NCI-H1436 (cell line): ENCODE measurements at places on chromosomes 13 and 19.

DNA sequence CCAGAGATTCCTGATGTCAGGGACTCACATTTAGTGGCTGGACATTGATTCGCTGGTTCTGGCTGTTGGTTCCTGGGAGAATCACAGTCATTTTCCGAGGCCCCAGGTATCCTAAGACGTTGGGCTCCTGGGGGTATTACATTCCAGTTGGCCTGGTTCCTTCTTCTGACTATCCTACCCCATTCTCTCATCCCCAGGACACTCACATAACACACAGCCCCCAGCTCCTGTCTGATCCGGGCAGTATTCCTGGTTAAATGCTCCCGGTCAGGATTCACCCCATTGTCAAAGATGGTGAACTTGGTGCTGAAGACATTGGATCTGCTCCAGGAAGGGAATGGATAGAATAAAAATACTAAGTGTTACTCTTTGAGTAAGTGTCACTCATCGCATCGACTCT is 11.5 kb downstream of the PPP1R15A start:
- DNase-seq, result no peak

- DNase-seq, result no peak
Observed at GRCh38 chr13:79271616-79272015, 134.4 kb downstream of the RBM26 start.

- no peak for DNase-seq
Observed at GRCh38 chr13:70353096-70353495, 244.8 kb upstream of the KLHL1 start.

DNA sequence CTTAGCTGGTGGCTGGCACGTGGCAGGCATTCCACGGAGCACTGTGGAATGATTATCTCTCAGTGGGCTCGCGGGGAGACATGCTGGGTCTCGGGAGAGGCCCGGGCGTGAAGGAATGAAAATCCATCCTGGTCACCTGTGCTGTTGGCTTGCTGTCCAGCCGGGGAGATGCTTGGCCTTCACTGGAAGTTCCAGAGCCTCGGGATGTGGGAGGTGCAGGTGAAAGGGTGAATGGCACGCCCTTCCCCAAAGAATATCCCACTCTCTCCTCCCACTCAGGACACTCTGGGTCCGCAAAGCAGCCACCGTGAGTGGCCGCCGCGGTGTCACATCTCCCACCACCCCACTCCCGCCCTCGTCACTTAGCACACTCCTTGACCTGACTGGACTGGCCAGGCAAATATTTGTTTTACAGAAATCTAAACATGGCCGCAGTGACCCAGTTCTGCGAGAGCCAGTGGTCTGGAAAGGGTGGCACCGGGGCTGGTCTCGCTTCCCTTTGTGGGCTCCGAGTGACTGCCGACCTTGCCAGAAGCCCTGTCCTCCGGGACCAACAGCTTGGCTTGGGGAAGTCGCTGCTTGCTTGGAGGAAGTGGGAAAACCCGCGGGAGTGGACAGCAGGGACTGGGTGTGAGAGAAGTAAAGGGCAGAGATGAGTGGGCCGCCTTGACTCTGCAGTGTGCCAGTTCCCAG is 8.0 kb downstream of the DPP9 start:
- DNase-seq, result no peak

- DNase-seq, result no peak
Observed at GRCh38 chr13:48502601-48503319, 30.1 kb downstream of the RCBTB2 start.

DNA sequence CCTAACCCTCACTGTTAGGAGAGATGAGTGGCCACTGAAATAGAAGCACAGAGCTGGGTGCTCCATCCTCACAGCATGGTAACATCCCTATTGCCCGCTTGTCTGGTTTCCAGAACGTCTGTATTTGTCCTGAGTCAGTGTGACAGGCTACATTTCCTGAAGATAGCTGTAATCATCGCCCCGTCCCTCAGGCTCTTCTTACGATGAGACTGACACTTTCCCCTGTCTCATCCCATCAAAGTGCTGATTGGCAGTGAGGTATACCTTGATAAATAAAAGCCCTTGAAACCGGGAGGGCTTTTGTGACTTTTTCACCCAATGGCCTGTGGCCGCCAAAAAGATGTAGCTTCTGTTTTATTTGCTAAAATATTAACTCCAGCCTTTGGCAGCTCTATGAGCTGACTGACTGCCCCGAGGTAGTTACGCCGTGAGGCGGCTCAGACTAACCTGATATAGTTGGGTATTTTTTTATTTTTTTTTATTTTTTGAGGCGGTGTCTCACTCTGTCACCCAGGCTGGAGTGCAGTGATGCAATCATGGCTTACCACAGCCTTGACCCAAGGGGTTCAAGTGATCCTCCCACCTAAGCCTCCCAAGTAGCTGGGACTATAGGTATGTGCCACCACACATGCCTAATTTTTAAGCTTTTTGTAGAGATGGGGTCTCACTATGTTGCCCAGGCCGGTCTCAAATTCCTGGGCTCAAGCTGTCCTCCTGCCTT is 5.7 kb upstream of the LRRC4B start:
- DNase-seq, result no peak

DNA sequence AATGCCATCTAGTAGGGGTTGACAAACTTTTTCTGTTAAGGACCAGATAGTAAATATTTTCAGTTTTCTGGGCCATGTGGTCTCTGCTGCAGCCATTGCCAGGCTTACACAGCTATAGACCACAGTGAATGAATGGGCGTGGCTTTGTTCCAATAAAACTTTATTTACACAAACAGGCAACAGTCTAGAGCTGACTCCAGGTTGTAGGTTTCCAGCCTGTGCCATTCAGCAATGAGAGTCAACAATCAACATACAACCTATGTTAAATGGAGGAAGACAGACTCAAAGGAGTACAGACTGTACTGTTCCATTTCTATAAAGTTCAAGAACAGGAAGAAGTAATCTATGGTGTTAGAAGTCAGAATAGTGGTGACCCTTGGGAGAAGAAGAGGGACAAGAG is 15.2 kb upstream of the IZUMO2 start:
- no peak for DNase-seq

DNA sequence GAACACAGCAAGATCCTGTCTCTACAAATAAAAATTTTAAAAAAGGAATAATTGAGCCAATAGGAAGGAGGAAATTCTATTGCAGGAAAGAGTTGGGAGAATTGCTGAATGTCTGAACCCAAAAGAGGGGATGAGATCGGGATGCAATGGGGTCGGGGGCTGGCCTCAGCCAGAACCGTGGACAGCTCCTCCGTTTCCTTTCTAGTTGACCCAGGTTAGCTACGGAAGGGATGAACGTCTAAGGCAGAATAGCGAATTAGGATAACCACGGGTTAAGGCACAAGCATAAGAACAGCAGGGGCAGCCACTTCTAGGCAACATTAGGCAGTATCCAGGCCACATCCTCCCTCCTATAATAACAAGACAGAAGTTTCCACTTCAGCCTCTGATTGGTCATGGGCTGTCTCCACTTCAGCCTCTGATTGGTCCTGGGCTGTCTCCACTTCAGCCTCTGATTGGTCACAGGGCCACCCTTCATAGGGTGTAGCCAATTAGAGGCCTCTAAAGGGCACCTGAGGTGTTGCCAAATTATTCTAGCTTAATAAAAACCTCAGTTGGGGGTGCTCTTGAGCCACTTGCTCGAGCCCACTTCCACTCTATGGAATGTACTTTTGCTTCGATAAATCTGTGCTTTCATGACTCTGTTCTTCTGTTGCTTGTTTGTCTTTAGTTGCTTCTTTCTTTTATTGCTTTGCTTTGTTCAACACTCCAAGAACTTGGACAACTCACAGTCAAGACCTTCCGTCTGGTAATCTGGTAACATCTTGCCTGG is 24.9 kb upstream of the TPM4 start:
- no peak for DNase-seq

GRCh38 chr13:80552851-80553440 is 212.0 kb upstream of the SPRY2 start:
- DNase-seq, result no peak

GRCh38 chr19:7852851-7853769 is 21.1 kb downstream of the PRR36 start:
- DNase-seq, result peak; percentile 85

DNA sequence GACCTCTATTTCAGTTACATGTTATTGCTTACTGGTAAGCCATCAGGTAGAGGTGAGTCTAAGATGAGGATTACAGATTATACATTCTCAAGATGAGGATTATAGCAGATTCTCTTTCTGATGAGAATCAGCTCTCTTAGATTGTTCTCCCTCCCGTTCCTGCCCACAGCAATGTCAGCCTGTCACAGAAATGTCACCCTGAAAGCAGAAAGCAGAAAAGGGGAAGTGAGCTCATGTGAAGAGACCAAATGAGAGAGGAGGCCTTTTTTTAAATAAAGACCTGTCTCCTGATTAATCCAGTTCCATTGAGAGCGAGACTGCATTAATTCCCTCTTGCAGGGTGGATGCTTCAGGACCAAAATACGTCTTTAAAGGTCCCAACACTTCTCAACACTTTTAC is 445.6 kb downstream of the KCTD12 start:
- DNase-seq, result no peak

- no peak for DNase-seq
Observed at GRCh38 chr13:36124236-36124822, 6.9 kb downstream of the DCLK1 start.

- no peak for DNase-seq
Observed at GRCh38 chr19:14033946-14034345, 2.4 kb downstream of the IL27RA start.

DNA sequence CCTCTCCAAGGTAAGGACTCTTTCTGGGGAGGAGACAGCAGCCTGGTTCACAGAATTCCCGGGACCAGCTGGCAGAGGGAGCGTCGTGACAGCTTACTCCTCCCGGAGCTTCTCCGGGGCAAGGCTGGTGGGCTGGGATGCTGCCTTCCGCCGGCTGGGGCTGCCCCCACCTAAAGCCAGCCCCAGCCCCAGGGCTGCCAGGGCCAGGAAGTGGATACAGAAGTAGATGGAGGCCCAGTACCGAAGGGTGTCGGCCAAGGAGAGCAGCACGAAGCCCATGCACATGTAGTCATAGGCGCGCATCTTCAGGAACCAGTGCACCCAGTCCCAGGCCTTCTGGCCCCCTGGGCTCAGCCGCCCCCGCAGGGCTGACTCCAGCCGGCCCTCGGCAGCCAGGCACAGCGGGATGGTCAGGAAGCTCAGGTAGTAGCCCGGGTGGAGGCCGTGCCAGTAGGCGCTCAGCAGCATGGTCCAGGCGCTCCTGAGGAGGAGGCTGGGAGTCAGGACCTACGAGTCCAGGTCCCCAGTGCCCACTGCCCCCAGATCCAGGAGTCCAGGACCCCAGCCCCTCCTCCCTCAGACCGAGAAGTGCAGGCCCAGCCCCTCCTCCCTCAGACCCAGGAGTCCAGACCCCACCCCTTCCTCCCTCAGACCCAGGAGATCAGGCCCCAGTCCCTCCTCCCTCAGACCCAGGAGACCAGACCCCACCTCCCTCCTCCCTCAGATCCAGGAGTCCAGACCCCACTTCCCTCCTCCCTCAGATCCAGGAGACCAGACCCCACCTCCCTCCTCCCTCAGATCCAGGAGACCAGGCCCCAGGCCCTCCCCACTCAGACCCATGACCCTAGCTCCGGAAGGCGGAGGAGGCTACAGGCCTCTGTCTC is 1.2 kb upstream of the TMC4 start:
- no peak for DNase-seq

DNA sequence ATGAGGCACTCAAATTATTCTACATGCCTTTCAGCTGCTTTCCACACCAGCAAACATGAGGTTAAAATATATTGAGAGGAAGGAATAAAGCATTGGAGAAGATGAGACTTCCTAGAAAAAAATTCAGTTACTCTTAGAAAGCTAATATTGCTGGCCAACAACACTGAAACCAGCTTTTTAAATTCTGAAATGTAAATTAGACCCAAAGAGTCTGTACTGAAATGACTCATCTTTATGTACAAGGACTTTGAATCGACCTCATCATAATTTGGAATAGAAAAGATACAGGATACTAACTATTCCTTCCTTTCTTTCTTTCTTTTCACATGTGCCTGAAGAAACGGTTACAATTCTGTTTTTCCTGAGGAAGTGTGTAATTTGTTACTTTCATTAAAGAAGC is 6.5 kb upstream of the HSPH1 start:
- DNase-seq, result no peak

- DNase-seq, result no peak
Observed at GRCh38 chr13:51999921-52000320, 11.3 kb downstream of the ATP7B start.

DNA sequence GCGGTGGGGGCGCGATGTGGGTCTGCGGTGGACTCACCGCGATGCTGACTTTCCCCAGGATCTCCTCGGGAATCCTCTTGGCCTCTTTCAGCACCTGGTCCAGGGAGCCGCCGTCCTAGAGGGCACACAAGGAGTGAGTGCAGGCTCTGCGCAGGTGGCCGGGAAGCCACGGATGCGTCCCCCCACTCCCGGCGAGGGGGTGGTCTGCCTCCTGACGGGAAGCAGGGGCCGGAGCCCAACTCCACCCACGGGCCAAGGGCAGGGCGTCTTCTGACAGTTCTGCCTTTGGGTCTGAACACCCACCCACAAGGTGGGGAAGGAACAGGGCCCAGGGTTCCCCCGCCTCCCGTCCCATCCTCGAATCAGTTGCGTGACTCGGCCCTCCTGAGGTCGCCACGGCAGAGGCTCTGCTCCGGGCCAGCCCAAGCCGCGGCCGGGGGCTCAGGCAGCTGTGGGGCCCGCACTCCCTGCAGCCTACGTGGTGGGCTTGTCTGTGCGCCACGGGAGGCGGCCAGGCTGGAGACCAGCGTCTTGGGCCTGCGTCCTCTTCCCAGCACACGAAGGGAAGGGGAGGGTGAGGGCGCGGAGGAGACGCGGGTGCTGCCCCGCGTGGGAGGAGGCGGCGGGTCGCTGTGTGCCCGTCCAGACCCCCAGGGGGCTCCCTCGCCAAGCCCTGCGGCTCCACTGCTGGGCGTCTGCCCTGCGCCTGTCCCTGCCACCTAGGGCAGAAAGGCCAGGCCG is 21.4 kb downstream of the MAP2K2 start:
- no peak for DNase-seq

DNA sequence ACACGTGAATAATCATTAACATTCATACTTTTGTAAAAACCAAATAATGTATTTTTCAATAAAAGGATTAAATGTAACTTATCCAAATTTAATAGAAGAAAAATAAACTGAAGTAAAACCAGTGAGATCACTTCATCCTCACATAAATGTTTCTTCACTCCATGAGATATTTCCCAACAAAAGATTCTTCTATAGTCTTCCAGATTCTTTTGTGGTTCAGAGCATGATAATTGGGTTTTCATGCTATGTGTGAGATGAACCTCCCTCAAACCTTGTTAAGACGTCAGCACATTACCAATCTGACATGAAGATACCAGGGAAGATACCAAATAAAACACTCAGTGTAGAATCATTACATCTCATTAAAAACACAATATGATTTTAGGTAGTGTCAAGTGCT is 62.9 kb upstream of the OXGR1 start:
- DNase-seq, result no peak
